Stimulated activated CD8-positive, alpha-beta memory T cell treated with anti-CD3 and anti-CD28 coated beads, Interleukin-4, amount 100 ng/mL, for 1 hour (primary cell): ENCODE measurements at places on chromosomes 16 and 17.

DNA sequence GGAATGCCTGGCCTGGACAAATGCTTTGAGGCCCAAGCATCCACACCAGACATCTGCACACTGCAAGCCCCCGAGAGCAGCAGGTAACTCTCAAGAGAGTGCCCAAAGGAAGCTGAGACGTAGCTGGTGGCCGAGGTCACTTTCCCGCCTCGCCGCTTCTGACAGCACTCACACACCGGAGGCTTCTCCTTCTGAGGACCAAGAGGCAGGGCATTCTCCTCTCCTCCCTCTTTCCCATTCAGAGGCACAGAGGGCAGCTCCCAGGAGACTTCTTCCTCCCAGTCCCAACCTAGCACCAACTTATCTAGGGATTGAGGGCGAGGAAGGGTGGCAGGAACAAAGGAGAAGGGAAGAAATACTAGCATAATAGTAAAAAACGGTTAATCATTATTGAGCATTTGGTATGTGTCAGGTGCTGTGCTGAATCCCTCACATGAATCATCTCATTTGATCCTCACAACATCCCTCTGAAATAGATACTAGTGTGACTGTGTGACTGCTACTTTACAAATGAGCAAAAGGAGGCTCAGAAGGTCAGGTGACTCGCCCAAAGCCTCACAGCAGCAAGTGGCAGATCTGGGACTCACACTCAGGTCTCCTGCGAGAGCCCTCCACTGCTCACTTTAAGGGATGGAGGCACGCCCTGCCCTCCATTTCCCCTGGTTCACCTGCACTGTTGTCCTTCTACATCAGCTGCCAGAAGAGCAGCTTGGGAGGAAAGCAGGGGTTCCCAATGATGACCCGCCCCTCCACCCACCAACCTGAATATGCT, 41.8 kb downstream of the MYO18A start:
- no peak for DNase-seq

GRCh38 chr16:72832621-72833248, 215.2 kb downstream of the ZFHX3 start:
- peak; percentile 30 for DNase-seq

- DNase-seq = no peak
Measured at GRCh38 chr16:85503679-85504231, 109.4 kb upstream of the GSE1 start.

GRCh38 chr17:80352991-80353665, 61.8 kb upstream of the ENDOV start:
- DNase-seq = no peak

- no peak for DNase-seq
Measured at GRCh38 chr16:14528306-14528705, 101.8 kb downstream of the PARN start.

GRCh38 chr17:82840431-82840831, 609 bp upstream of the ZNF750 start:
- DNase-seq = no peak

GRCh38 chr17:74569020-74570003, 2.0 kb upstream of the CD300H start:
- no peak for DNase-seq

- DNase-seq = no peak
Measured at GRCh38 chr16:490768-491167, 36.7 kb upstream of the CAPN15 start.

DNA sequence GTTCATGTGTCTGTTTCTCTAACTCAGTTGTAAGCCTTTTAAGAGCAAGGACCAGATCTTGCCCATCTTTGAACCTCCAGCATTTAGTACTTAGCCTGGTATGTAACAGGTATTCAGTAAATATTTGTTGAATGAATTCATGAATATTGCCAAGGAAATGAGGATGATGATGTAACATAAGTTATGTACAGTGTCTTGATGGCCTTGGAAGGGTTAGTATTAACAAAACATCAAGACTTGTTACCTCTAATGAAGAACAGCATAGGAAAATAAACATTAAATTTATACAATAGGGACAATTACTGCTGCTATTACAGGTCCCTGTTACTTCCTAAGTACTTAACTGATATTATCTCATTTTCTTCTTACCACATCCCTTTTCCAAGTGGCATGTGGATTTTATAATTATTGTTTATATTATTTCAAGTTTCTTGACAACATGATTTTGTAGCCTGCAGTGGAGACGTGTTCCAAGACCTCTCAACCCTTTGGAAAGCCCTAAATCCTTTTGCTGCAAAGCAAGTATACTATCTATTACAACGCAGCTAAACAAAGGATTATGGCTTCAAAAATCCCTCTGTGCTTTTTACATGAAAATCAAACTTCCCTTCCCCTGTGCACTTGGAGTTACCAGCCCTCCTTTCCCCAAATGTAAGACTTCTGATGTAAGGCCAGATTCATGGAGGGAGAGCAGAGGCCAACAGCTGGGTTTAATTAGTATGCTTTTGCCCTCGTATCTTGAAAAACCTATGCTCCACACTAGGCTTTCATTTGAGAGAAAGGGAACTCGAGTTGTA, 77.4 kb upstream of the SMIM36 start:
- no peak for DNase-seq

DNA sequence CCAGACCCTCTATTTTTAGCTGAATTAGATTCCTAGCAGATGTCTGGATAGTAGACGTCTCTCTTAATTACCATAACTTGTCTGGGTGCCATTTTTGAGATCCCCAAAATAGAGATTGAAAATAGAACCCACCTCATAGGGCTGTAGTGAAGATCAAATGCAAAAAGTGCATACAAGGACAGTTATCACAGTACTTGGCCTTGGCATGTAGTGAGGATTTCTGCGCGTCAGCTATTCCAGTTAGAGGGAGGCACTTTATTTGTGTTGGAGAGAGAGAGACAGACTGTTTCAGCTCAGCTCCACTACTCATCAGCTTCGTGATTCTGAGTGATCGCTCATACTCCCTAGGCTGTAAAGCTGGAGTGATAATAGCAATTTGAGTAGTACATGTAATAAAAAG, 59.6 kb upstream of the CDH13 start:
- DNase-seq = no peak

GRCh38 chr16:83968891-83969649, 1.0 kb downstream of the NECAB2 start:
- no peak for DNase-seq

GRCh38 chr16:89256651-89257254, 39.2 kb downstream of the ZNF778 start:
- peak; percentile 31 for DNase-seq

- no peak for DNase-seq
Measured at GRCh38 chr16:50879873-50880695, 138.2 kb downstream of the CYLD start.

DNA sequence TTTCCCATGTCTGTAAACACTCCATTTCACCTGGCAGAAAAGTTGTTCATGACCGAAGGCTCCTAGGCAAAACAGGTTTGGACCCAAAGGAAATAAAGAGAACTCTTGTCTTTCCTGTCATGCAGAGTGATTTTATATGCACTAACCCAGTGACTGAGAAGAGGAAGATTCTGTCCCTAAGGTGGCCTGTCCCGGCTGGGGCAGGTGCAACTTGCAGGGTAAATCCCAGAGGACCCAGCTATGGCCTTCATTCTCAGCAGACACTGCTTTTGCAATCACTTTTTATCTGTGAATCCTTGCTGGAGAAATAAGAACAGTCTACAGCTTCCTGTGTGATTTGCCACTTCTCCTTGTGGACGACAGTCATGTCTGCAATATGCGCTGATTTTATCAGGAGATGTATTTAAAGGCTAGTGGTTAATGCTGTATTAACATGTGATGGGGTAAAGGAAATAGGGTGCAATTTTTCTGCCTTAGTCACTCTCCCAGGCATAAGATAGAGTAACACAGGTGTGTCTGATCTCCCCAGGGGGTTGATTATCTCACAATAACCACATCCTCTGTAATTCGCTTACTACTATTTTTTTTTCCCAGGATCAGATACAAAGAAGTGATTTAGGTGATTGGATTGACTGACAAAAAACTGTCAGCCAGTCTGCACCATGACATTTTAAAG, 696.8 kb upstream of the SOX9 start:
- DNase-seq = no peak

- DNase-seq = no peak
Measured at GRCh38 chr17:14792746-14793145, 472.4 kb downstream of the PMP22 start.

GRCh38 chr17:64262198-64262999, 661 bp downstream of the TEX2 start:
- DNase-seq = peak; percentile 24

GRCh38 chr17:3004150-3004801, 59.1 kb downstream of the OR1D5 start:
- peak; percentile 7 for DNase-seq

GRCh38 chr17:50350733-50351132, 4.8 kb downstream of the XYLT2 start:
- no peak for DNase-seq

DNA sequence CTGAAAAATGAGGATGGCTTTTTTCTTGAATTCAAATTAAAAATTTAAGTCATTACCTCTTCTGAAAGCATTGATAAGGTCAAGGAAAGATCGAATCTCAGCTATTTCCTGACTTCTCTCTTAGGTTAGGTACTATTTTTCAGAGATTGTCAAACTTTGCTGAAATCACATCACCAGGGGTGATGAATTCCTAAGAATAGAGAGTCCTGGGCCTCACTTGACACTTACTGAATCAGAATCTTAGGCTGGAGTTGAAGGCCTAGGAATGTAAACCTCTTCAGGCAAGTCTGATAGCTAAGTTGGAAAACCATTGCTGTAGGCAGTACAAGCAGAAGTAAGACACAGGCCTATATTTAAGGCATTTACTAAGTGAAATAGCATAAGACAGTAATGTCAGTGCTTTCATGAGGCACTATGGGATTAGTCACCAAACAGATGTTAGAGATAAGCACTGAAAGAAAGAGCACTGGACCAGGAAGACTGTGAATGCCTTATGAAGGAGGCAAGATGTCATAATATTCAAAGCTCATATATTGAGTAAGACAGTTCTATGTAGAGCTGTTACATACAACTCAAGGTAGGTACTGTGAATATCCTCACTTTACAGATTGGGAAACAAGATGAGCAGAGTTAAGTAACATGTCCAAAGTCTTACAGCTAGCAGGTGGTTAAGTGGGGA, 21.5 kb downstream of the DCAF7 start:
- DNase-seq = no peak

GRCh38 chr17:72605543-72605942, 484.7 kb downstream of the SOX9 start:
- no peak for DNase-seq

DNA sequence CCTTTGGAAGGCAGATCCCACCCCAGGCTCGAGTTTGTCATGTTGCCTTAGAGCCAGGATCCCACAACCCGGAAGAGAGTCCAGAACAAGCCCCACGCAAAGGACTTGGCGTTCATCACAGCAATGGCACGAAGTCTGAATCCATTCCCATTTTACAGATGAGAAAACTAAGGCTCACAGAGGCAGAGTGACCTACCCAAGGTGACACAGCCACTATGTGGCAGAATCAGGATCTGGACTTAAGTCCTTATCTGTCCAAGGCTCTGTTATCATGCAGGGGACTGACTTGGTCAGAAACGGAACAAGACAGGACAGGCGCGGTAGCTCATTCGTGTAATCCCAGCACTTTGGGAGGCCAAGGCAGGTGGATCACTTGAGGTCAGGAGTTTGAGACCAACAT, 86.5 kb downstream of the GSG1L start:
- DNase-seq = no peak

- DNase-seq = no peak
Measured at GRCh38 chr17:77877036-77877435, 81.5 kb upstream of the TNRC6C start.

DNA sequence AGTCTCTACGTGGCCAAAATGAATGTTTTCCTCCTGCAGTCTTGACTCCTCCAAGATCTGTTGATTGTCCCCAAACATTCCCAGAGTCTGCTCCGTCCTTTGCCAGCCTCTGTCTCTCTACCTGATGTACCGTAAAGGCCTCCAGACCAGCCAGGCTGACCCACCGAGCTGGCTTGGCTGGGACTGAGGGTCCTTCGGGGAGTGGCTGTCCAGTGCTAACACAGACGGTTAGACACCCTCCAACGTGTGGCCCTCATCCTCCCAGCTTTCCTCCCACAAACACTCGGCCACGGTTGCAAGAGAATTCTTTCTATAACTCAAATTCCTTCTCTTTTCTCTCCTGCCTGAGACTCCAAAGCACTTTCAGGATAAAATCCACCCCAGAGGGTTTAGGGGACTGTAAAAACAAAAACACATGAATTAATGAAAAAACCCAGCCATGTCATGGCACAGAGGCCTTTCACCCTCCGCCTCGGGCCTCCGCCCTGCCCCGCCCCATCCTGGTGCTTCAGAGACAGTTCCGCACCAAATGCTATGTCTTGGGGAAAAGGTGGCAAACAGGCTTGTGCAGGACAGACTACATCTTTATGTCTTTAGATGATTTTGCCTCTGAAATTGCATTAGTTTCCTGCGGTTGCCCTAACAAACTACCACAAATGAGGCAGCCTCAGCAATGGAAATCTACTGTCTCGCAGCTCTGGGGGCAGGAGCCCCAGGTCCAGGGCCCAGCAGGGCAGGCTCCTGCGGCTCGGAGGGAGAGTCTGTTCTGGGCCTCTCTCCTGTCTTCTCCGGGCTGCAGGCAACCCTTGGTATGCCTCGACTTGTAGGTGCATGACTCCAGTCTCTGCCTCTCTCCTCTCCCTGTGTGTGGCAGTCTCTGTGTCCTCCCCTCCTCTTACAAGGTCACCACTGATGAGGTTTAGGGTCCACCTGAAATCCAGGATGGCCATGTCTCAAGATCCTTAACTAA, 72.5 kb upstream of the CBX4 start:
- DNase-seq = no peak

DNA sequence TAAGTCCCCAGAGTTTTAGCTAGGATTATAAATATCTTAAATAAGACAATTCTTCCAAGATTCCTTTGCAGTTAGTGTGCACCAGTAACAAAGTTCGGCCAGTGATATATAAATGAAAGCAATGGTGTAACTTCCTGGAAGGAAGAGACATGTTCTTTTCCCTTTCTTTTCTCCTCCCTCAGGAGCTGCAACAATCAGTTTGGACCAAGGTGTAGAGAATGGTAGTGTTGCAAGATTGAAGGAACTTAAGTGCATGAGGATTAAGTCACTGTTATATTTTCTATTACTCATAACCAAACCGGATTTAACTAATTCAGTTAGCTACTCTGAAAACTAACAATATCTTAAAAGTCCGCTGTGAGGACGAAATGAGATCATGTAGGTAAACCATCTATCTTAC, 68.9 kb upstream of the KCNJ16 start:
- DNase-seq = no peak

GRCh38 chr17:76432004-76432403, 20.9 kb downstream of the UBE2O start:
- no peak for DNase-seq

- no peak for DNase-seq
Measured at GRCh38 chr16:57113664-57114063, 21.3 kb downstream of the CPNE2 start.

DNA sequence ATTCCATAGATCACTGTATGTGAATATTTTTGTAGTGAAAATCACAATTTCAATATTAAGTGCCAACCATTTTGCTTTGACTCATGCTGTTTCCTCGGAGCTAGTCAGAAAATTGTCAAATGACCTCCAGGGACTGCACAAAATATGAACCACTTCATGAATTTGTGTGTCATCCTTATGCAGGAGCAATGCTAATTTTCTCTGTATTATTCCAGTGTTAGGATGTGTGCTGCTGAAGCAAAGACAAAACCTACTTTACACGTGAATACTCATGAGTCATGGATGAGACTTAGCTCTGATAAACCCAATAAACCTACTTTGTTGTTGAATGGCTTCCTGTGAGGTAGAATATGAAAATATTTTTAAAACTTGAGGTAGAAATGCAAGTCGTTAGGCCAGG, 65.2 kb downstream of the SHCBP1 start:
- DNase-seq = no peak

- DNase-seq = no peak
Measured at GRCh38 chr17:55303701-55304145, 39.0 kb downstream of the HLF start.

GRCh38 chr17:41863074-41863848, 2.0 kb downstream of the KLHL11 start:
- no peak for DNase-seq
